ENCODE measurements at places on chromosomes 12 and 14.

GRCh38 chr14:68897559-68898155 lies 81.4 kb downstream of the ACTN1 start:
- DNase-seq = no peak

DNA sequence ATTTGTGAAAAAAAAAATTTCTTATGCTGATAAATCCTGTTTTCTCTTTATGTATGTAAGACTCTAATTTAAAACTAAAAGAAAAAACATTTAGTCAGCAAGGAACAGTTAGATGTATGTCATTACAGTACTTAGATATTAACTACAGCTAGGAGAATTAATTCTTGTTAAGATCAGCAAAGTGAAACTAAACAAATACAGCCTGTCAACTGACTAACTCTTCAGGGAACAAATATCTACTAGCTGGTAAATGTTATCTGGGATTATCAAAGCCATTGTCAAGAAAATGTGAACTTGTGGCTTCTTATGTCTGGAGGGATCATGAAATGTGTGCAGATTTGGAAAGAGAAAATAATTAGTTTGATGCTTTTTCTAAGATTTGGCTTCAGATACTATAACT lies 27.5 kb downstream of the MGAT4C start:
- DNase-seq = no peak

DNA sequence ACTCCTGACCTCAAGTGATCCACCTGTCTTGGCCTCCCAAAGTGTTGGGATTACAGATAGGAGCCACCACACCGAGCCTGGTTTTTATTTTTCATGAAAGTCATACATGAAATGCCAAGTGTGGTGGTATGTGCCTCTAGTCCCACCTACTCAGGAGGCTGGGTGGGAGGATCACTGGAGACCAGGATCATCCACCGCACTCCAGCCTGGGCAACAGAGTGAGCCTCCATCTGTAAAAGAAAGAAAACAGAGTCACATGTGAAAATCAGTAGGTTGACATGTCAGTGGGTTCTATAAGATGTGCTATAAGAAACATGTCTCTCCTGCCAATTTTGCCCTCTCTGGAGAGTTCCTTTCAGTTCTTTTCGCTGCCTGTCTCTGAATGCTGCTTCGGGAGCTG lies 28.2 kb downstream of the ANKRD9 start:
- no peak for DNase-seq

DNA sequence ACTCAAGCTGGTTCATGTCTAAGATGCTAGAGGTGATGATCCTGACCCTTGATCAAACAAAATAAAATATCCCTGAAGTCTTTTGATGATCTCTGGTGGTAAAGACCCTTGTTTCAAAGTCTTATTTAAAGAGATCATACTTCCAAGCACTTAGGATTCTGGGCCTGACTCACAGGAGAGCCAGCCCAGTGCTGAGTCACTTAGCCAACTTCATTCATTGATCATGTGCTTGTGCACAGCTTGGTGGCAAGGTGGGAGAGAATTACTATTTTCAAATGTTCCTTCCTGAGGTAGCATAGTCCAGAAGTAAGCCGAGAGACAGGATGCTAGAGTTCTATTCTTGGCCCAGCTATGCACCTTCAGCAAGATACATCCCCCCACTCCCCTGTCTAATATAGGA lies 40.6 kb downstream of the SCN8A start:
- DNase-seq = no peak

GRCh38 chr14:89480278-89480677 lies 63.2 kb upstream of the FOXN3 start:
- DNase-seq = no peak

DNA sequence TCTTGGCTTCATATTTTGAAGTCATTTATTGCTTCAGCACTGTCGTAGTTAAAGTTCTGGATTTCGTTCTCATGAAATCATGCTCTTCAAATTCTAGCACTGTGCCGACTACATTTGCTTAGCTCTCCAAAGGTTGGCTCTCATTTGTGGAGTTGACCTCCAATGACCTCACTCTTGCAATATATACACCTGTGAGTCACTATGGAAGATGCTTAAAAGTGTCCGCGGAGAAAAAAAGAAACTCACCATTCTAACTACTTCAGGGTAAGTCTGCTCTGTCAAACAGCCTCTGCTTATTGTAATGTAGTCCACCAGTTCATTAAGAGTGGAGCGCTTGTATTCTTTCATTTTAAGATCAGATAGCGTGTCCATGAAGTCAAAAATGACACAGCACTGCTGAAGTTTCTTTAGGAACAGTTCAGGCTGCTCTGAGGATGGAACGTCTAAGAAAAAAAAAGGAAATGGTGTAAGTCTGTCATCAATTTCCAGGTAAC lies 89.7 kb downstream of the PPP2R5E start:
- peak; percentile 43 for DNase-seq

GRCh38 chr12:24470050-24470449 lies 478.9 kb downstream of the BCAT1 start:
- DNase-seq = no peak

DNA sequence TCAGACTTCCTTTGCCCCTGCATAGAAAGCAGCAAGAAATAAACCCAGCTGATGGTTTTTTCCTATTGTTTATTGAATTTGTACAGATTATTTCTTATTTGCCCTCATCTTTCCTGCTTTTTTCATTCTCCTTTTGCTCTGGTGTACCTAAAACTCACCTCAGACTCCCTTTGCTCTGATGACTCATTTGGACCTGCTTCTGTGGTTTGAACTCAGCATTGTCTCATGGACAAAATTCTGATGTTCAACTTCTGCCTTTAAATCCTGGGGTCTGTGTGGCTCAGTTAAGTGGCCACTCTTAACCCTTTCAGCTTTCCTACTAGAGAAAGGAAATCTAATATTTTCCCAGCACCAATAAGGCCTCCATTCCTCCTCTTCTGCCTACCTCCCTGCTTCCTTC lies 3.5 kb upstream of the SENP1 start:
- no peak for DNase-seq

DNA sequence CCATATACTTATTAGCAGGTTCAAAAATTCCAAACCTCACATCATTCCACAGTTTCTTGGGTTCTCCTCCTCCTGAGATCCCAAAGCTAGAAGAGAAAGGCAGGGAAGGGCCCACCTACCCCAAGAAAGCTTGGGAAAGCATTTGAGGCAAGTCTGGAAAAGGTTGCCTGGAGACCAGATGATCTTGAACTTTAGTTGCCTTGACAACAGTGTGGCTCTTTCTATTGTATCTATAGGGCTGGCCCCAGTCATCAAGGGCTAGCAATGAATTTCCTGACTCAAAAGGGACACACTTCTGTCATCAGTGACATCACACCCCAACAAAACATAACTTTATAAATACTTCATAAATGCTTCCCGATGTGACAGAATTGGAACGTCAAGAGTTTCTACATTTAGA lies 40.0 kb downstream of the ZFYVE1 start:
- DNase-seq = no peak

GRCh38 chr14:98249057-98249456 lies 1022.9 kb downstream of the BCL11B start:
- DNase-seq = no peak

DNA sequence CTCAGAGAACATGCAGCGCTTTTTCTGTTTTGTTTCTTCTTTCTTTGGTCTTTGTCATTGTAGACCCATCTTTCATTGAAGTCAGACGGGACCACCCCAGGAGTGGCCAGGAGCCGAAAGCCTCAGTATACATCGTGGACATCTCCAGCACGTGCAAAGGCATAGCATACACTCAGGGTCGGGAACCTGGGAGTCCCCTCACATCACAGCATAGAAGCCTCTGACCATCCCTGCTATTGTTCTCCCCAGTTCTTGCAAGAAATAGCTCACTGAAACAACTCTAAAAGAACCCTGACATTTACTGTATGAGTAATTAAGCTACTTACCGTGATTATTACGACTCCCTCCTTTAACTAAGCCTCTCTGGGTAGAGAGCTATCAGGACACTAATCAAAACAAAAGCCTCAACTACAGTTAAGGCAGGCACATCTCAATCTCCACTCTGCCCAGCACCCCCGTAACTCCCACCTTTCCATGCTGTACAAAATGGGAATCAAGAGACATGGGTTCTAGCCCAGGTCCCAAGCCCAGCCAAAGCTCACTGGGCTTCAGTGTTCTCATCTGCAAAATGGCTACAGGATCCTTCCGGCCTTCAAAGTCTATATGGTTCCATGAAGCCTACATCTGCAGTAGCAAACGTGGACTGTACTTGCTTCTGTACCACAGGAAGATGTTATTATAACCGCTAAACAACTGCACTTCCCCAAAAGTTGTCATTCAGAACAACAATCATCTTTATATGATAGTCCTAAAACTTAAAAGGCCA lies 6.7 kb downstream of the CCDC88C start:
- DNase-seq = no peak

GRCh38 chr12:128863957-128864356 lies 10.7 kb downstream of the GLT1D1 start:
- no peak for DNase-seq

- DNase-seq = no peak
These were observed 117.9 kb downstream of the DPF3 start for GRCh38 chr14:72775923-72776554.

DNA sequence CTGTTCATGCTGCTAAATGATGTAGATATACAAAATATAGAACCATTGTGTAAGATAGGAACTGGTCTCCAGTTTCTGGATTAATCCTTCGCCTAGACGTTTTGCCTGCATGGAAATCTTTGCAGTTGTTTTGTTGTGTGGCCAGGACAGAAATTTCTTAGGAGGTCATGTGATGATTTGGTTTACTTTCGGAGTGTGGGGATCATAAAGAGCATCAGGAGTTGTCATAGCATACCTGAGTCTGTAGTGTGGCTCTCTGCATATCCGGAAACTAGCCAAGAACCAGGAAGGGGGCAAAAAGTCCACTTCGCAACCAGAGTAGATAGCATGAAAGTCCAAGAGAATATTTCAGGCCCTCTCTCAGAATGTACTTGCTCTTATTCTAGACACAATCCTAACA lies 3.1 kb downstream of the SAMD4A start:
- no peak for DNase-seq

DNA sequence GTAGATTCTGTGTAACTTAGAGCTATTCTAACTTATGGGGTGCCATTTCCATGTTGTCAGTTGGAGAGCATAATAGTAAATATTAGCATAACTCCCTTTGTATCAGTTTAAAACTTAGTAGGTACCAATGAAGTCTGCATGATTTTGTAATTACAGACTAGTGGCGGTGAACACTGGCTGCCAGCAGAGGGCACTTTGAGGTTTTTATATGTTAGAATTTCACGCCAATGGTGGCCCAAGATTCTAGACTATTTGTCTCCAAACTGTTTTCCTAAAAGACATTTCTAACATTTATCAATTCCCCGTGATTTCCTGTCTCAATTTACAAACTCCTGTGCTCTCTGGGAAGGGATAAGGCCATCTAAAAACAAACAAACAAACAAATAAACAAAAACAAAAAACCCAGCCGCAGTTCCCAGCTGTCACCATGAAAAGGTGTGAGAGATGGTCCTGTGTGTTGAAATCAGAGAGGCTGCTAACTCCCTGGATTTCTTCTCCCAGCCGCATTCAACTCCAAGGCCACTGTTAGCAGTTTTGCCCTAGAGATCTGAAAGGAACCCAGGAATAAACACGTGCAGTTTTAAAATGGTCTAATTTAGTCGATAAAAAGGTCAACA lies 57.6 kb downstream of the BRMS1L start:
- peak; percentile 34 for DNase-seq

- DNase-seq = no peak
These were observed 125.5 kb downstream of the DAAM1 start for GRCh38 chr14:59313658-59314608.

DNA sequence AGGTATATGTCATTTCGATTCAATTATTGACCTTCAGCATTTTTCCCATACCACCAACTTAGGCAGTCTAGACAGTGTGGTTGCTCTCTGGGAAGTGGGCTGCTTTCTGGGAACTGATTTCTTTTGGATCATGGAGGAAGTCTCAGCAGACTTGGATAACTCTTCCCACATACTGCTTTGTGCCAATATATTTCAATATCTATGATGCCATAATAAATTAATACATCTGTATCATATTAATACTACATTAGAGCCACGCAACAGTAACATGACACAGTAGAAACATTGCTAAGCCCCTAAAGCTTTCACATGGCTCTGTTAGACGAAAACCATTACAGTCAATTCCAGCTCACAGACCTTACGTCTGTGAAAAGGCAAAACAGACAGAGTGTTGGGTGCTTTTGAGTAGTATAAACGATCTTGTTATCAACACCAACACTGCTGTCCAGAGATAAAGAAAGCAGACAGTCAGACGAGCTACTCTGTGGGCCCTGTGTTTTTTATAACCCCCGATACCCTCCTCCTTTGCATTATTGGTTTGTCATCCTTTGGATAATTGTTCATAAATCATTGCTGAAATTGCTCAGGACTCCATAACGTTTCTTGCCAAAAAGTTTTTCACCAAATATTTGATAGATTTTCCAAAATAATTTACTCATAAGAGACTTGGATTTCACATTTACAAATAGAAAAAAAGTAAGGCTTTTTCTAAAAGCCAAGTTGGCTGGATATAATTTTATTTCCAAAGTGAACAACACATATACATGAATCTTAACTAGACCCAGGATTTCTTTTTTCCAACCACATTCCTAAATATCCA lies 439.7 kb downstream of the ADAMTS20 start:
- DNase-seq = no peak

- DNase-seq = peak; percentile 24
These were observed 131.8 kb upstream of the EEA1 start for GRCh38 chr12:93060666-93061472.

All from K562 (cell line).